ENCODE measurements at places on chromosomes 1 and 21.

DNA sequence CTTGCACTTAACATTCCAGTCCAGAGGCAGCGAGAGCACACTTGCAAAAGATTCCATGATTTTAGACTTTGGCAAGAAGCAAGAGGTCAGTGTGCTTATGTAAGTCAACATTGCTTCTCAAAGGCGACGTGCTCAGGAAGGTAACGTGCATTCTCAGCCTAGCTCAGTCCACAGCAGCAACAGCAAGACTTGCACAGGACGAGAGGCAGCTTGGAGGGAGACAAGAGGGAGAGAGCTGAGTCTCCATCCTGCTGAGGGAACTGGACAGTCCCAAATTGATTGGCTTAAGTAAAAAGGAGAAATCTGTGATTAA lies 56.5 kb downstream of the PTP4A2 start:
- no peak for DNase-seq

DNA sequence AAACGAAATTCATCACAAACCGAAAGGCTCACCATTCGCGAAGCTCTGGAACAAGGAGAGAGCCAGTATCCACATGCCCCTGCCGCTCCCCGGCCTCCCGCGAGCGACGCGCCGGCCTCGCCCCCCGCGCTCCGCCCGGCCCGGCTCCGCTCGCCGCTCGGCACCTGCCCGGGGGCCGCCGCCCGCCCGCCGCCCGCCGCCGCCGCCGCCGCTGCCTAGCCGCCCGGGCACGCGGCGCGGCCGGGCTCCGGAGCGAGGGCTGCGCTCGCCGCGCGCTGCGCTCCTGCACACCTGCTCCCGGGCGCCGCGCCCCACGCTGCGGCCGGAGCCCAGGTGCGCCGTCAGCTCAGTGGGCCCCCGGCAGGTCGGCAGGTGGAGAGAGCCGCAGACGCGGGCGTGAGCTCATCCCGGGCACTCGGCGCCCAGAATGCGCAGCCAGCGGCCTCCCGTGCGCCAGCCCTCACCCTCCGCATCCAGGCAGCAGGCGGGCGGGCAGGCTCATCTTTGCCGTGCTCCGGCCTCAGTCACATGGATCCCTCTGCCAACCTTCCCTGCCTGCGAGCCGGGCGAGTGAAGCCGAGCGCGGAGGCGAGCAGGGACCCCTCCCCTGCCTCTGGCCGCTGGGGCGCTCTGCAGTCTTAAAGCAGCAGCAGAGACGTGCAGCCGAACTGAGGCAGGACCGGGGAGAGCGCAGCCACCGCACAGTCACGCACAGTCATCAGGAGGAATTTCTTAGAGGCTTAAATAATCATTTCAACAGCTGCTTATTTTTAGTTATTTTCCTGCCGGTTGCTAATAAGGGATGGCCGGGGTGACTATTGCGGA lies at the start of gene DSCAM:
TSS of gene DSCAM (minus strand) at position 572 of the 825 bp plus-strand sequence. CDS start at position 75, 497 bp downstream.
- no peak for DNase-seq

DNA sequence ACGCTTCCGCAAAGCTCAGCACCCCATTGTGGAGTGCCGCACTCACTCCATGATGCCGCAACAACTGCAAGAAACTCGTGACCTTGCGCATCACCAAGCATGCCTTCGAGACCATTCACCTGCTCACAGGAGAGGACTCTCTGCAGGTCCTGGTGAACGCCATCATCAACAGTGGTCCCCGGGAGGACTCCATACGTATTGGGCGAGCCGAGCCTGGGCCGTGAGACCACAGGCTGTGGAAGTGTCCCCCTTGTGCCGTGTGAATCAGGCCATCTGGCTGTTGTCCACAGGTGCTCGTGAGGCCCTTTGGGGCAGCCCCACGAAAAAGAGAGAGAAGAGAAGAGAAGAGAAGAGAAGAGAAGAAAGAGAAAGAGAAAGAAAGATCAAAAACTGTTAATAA lies 23.2 kb downstream of the SPATA45 start:
- DNase-seq, result no peak

DNA sequence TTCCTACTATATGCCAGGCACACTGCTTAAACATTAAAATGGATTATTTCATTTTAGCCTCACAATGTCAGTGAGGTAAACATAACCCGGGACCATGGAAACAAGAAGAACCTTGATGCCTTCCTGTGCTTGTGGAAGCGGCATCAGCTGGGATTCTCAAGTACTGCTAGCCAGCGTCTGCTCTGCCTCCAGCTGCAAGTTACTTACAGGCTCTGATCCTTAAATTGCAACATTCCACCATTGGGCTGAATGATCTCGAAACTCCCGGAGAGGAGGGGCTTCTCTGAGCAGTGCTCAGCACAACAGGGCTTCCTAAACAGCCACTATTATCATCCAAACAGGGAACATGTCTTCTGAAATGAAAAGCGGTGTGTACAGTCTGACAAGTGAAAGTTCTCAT lies 6.7 kb upstream of the MAN1C1 start:
- DNase-seq, result no peak

DNA sequence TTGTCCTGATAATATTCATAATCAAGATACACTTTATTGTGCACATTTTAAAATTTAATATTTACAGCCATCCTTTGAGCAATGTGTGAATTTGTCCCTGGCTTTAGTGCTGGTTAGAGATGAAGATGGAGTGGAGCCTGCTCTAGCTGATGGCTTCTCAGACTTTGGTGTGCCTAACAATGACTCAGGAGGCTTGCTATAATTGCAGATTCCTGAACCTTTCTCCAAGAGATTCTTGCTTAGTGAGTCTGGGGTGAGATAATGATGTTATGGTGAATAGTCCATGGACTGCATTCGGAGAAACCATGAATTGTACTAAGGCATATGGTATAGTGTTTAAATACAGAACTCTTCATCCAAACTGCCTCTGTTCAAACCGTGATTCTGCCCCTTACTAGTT lies 307.1 kb downstream of the PAPPA2 start:
- no peak for DNase-seq
